ENCODE measurements at places on chromosomes 1 and 21.

GRCh38 chr1:150560011-150560438 is 10.8 kb downstream of the ADAMTSL4 start:
- DNase-seq, result peak; percentile 62

GRCh38 chr1:193657552-193657951 is 471.1 kb upstream of the B3GALT2 start:
- DNase-seq, result no peak

DNA sequence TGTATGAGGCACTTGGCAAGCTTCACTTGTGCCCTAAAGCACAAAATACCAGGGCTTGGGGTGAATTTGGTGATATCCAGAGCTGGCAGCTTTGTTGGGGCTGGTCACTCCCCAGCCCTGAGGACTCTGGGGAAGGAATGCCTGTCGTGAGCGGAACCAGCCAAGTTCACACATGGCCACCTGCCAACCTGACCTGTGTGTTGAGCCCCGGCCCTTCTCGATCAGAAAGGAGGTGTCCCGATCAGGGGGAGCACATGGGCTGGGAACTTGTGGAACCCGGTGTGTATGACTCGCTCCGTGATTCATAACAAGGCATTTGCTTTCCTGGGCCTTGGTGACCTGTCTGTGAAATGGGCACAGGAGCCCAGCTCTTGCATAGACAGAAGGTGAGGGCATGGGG is 43.1 kb downstream of the AGPAT3 start:
- DNase-seq, result no peak

DNA sequence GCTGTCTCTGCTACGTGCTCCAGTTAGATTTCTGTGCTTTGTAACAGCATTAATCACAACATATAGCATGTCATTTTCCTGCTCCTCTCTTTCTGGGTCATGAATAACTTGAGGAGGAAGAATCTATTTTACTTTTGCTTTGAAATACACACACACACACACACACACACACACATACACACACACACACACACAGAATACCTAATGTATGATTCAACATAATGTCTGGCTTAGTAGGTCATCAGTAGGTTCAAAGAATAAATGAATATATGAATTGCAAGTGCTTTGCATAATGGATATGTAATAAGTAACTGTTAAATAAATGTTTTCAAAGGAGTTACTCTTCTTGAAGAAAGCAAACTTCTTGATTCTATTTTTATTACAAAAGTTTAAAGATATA is 249.0 kb downstream of the PDE4B start:
- no peak for DNase-seq

GRCh38 chr1:182080040-182080439 is 18.5 kb upstream of the ZNF648 start:
- DNase-seq, result no peak

GRCh38 chr1:36083635-36084496 is at the start of gene TEKT2:
TEKT2 (plus strand) TSS chr1:36084094; CDS start chr1:36084922, 828 bp downstream.
- peak; percentile 44 for DNase-seq

DNA sequence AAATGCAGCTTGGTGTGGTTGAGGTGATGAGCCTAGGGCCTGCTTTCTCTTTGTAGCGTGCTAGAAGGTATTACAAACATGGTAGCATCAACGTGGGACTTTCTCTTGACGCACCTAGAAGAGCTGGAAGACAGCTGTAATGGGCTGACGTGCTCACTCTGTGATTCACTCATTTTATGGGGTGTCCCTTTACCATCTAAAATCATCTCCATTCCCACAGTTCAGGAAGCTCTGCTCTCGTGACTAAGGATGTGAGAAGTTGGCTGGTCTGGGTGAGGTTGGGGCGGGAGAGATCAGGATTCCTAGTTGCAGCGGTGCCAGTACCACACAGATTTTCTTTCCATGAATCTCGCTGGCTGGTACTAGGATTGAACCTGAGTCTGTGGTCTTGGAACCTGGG is 4.2 kb downstream of the HTR6 start:
- no peak for DNase-seq

DNA sequence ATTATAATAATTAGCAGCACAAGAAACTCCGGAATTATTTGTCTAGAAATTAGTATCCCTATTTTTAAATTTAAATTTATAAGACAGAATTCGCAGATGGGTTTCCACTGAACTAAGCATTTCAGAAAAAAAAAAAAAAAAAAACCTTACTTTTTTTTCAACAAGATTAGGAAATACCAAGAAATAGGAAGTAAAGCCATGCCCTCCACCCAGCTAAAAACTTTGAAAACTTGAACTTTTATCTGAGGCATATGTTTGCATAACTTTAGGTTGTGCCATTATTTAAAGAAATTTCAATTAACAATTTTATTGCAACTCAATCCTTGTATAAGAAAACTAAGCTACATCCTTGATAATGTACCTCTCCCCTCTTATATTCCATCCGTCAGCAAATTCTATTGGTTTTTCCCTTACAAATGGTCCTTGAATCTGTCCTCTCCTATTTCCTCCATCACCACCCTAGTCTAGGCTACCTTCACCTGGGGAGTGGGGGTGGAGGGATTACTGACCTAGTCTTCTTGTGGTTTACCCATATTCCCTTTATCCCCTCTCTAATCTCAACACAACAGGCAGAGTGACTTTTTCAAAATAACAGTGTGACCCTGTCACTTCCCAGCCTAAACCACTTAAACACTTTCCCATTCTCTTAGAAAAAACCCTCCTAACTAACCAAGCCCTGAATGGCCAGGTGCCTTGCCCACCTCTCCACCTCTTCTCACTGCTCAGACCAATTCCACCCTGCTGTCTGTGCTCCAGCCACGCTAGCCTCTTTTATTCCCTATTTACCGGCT is 1.4 kb upstream of the EVI5 start:
- no peak for DNase-seq

DNA sequence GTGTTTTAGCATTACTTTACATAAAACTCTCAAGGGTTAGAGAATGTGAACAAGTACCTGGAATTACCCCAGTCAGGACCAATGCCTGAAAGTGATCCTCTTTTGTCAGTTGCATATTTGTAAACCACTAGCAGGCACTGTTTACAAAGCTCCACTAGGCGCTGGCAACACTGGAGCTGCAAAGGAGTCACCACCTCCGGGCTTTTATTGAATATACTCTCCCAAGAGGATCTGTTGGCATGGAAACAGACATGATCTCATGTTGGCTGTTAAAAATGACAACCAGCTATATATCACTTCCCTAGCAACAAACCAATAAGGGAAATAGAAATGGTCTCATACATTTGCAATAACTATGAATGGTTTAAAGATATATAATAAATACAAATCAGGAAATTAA is 116.0 kb downstream of the TTLL7 start:
- DNase-seq, result peak; percentile 69

DNA sequence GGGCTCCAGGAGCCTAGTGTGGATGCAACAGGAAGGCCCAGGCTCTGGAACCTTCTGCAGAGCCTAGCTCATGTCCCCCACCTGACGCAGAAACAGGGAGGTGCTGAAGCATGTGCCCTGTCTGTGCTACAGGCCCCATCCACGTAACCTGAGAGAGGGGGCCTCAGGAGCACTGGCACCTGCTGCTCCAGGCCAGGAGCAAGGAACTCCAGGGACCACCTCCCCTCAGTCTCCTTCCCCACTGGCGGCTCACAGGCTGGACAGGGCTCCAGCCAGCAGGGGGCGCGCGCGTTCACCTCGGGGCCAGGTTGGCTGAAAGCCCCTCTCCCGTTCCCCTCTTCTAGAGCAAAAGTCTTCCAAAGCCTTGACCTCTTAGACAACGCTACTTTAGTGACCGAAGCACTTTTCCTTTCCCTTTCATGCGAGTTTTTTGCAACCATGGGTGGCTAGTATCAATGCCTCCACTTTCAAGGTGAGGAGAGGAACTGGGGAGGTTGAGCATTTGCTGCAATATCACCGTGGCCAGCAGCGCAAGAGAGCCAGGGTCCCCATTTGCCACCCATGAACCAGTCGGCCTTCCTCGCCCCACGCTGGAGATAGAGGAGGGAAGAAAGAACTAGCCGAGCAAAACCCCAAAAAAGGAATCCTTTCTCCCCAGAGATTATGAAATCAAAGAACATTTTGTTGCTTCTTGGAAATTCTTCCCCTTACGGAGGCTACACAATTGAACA is 52.4 kb upstream of the GPR157 start:
- peak; percentile 46 for DNase-seq

Data from fibroblast of skin of back (primary cell).